ENCODE measurements at places on chromosomes 5 and 9.

DNA sequence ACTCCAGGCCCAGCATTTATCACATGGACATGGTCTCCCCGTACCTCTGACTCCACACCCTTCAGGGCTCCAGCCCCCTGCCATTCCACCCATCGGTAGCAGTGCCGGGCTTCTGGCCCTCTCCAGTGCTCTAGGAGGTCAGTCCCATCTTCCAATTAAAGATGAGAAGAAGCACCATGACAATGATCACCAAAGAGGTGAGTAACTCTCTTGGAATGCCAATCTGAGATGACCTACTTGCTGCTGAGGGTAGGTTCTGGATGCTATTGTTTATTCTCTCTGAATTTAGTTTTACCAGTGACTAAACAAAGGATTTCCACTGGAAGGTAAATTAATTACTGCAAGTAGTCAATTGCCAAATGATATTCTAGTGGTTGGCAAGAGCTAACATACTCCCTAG lies 80.8 kb downstream of the TLE4 start:
- peak; percentile 29 for DNase-seq

DNA sequence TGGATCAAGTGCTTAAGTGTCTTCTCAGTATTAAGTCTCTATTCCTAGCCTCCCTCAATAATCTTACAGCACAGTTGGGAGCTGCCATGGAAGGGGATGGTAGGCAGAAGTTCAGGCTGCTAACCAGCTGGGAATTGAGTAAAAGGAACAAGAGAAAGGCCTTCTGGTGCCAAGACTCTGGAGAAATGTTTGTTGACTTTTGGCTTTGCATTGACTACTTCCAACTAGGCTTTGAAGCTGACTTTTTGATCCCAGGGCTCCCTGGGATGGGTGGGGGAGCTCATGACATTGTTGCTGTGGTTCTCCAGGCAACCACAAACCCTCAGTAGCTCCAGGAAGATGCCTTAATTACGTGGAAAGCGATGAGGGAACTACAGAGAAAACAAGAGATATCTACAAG lies 85.2 kb upstream of the HTR4 start:
- peak; percentile 53 for DNase-seq

DNA sequence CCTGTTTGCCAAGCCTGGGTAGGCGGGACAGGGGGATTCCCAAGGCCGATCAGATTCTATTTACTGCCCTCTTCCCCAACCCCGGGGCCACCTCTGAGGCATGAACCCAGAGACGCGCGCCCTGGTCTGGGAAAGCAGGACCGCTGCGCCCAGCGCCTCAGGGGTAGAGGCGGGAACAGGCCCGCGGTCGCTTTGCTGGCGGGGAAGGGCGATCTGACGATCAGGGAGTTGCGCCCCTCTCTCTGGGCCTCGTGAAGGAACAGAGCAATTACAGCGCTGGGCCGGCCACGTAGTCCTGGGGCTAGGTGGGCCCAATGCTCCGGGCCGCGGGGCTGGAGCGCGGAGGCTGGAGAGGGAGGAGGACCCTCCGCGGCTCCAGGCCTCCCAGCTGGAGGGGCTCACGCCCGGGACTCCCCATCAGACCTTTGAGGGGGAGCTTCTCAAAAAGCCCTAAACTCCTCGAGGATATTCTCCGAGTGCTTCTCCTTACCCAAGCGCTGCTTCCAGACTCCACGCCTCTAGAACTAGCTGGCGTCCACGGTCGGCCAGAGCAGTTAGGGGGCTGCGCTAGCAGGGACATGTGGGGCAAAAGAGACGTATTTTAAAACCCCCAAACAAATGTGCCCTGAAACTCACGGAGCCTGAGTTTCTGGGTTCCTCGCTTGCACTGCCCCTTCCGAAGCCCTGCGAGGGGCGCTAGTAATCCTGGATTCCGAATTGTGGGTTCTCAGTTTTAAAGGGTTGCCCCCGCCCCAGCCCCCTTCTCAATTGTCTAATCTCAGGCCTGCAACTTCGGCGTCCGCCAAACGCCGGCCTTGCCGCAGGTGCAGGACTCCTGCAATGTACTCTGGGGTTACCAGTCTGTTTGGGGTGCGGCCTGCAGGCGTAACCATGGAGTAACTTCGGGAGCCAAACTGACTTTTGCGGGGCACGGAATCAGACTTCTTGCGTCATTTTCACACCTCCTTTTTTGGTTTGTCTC lies 57.6 kb downstream of the TMEM174 start:
- DNase-seq, result no peak

DNA sequence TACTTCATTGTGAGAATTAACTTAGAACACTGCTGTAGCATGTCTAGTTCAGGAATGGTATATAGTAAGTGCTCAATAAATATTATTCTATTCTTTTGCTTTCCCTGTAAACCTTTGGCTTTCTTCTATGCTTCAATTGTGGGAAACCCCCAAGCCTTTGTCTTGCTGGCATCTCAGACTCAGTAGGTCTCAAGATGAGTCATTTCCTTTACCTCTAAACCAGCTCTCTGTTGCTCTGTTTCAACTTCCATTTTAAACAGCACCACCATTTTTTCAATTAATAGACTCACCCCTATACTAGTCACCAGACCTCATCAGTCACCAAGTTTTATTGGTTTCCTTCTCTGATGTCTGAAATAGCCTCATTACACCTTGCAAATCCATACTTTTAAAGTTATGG lies 43.5 kb downstream of the DMAC1 start:
- DNase-seq, result no peak

DNA sequence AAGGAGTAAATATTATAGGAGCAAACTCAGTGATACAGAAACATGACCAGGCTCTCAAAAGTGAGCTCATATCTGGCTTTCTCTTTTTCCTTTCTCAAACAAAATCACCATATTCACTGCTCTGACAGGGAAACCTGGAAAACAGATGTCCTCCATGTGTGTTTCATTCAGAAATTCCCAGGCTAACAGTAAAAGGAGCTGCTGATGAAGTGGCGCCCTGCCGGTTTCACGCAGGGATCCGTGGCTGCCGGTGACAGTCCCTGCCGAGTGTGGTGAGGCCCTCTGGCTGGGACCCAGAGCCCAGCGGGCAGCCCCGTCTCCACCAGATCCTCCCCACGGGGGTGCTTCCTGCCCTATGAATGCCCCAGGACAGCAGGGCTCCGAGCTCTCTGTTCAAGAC lies 208.1 kb downstream of the GNA14 start:
- peak; percentile 90 for DNase-seq

GRCh38 chr5:1228120-1228519 lies 2.9 kb downstream of the SLC6A18 start:
- DNase-seq, result no peak

GRCh38 chr9:108784998-108785397 lies 70.8 kb downstream of the ACTL7B start:
- DNase-seq, result peak; percentile 81

DNA sequence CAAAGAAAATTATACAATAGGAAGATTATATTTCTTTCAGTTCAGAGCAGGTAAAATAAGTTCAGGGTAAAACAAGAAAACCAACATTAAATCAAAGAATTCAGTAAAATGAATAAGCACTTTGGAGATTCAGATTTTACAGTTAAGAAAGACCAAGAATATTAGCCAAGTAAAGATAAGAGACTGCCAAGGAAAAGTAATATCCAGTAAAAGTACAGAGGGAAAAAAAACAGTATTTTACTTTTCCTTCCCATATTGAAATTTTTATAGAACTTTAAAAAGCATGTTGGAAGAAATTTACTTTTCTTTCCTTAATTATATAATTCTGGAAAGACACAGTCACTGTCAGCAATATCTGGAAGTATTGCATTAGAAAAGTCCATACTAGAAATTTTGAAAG lies 393.4 kb downstream of the NFIB start:
- no peak for DNase-seq

GRCh38 chr5:165127941-165128340 lies 1622.5 kb downstream of the MAT2B start:
- DNase-seq, result peak; percentile 11
